ENCODE measurements at places on chromosomes 11 and 22.

DNA sequence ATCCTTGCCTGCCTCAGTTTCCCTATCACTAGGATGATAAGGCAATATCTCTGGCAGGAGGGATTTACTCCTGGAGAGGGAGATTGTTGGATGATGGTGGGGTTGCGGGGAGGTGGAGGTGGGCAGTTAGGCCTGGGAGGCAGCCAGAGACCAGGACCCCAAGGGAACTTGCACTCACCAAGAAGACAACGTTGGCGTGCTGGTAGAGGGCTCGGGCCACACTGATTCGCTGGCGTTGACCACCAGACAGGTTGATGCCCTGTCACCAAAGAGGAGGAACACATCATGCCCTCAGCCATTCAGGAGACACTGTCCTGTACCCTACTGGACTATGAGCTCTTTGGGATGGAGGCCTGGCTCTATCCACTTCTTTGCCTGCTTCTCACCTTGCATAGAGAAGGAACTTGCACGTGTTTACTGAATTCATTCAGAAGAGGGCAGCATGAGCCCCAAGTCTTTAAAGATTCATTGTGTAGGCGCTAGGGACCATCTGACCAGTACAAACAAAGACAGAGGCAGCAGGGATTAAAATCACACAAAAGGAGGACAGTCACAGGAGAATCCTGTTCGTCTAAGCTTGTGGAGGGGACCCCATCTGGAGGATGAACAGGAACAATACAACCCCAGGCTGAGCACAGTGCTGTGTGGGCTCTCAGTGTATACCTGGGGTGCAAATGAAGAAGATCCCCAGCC lies 24.2 kb upstream of the KCNJ11 start:
- DNase-seq = no peak

GRCh38 chr11:16946477-16947282 lies 67.5 kb downstream of the PLEKHA7 start:
- no peak for DNase-seq

DNA sequence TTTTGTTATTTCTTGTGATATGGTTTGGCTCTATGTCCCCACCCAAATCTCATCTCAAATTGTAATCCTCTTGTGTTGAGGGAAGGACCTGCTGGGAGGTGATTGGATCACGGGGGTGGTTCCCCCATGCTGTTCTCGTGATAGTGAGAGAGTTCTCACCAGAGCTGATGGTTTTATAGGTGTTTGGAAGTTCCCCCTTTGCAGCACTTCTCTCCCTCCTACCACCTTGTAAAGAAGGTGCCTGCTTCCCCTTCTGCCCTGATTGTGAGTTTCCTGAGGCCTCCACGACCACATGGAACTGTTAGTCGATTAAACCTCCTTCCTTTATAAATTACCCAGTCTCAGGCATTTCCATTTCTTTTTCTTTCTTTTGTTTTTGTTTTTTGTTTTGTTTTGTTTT lies 24.4 kb upstream of the SIK2 start:
- no peak for DNase-seq

DNA sequence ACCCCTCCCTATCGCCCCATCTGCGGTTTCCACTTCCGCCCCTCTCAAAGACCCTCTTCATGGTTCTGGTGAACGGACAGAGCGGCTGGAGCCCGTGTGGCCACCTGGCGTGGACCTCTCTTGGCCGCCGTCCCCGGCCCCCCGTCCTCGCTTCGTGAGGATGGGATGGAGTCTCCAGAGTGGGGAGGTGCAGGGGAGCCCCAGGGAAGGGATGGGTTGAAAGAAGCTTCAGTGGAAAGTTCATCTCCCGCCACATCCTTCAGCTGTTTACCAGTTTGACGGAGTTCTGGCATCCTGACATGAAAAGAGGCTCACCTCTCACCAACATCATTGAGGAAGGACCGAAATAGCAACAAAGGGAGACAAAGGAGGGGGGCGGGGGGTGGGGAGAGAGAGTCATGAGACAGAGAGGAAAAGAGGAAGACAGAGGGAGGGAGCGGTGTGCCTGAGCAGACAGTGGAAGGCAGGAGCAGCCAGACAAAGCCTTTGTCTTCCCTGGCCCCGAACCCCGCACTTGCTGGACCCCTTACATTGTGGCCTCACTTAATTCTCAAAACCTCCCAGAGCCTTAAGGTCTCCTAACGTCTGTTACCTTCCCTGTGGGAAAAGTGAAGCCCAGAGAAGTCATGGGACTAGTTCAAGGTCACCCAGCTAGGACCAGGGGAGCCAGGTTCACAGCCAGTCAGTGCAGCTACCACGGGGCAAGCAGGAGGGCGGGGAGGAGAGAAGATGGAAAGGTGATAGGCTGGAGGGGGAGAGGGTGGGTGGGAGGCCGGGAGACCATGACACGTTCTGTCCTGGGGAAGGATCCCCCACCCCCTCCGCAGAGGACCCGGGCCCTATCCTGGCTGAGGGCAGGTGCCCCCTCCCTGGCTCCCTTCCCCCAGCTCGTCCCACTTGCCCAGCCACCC lies 54.9 kb downstream of the CD6 start:
- peak; percentile 62 for DNase-seq

GRCh38 chr11:57482782-57483561 lies 22.6 kb downstream of the RTN4RL2 start:
- peak; percentile 43 for DNase-seq

DNA sequence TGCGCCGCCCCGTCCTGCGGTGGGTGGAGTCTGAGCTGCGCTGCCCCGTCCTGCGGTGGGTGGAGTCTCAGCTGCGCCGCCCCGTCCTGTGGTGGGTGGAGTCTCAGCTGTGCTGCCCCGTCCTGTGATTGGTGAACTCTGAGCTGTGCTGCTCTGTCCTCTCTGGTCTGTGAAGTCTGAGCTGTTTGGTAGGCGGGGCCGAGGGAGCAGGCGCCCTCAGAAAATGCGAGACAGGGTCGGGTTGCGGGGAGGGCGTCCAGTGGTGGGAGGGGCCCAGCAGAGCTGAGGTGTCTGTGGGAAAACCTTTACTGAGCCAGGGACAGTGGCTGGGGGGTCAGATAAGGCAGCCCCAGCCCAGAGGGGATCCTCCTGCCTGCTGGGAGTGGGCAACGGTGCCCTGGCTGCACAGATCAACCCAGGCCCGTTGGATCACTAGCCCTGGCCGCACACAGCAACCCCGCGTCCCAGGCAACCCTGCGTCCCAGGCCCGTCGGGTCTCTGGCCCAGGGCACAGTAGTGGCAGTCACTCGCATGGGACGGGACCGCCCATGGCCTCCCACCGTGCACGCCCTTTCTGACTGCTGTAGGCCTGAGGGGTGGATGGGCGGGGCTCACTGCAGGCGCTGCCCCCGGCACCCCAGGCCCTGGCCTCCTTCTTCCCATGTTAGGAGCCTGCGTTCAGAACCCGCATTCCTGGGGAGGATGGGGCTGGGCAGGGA lies 22.8 kb downstream of the BRSK2 start:
- DNase-seq = no peak

DNA sequence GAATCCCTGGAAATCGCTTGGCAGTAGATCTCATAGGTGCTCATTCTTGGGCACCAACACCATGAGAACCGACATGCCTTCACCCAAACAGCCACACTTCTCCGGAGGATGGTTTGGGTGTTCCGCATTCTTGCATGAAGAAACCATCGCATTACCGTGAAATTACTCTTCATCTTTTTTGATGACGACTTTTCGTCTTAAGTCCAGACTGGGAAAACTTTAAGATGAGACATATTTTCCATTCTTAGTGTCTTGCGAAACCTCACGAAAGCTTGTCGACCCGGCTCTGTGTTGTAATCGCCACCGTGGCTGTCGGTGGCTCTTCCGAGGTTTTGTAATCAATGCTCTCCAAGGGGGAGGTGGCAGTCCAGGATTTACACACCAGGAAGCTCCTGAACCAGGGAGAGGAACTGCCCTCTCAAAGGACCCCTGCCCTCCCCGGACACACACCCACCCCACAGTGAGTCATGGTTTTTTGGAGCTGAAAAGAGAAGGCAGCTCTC lies 1.7 kb downstream of the TOM1 start:
- DNase-seq = peak; percentile 100

DNA sequence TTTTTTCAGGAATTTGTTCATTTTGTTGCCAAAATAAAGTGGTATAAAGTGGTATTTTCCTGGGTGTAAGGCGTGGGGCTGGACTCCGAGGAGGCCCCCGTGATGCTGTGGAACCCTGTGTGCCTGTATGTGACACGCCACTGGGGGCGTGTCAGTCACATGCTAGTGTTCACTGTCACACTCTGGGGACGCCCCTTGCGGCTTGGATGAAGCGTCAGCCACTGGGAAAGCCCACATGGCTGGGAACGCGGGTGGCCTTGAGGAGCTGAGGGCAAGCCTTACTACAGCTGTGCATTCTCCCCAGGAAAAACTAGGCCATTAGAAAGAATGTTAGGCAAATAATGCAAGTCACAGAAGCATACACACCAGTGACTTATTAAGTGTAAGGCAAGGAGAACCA lies 77.0 kb upstream of the SLC25A18 start:
- no peak for DNase-seq
